ENCODE measurements at places on chromosomes 6 and 20. TPM values are rescaled to one million over a fixed set of nuclear protein-coding genes. Genes with fewer than 3 reads are reported as not detected.

The JPH2 gene
- not detected for total RNA-seq

- DNase-seq: no peak
These were observed 357.5 kb downstream of the HDGFL1 start for GRCh38 chr6:22926790-22927354.

The CENPW gene
- 23.7 TPM for total RNA-seq

The RNF114 gene
- 105 TPM for total RNA-seq
